ENCODE measurements at places on chromosomes 1 and 21.

- no peak for DNase-seq
Measured at GRCh38 chr21:31342348-31342747, 1.7 kb downstream of the TIAM1 start.

- DNase-seq, result no peak
Measured at GRCh38 chr1:240399381-240399780, 212.6 kb downstream of the GREM2 start.

DNA sequence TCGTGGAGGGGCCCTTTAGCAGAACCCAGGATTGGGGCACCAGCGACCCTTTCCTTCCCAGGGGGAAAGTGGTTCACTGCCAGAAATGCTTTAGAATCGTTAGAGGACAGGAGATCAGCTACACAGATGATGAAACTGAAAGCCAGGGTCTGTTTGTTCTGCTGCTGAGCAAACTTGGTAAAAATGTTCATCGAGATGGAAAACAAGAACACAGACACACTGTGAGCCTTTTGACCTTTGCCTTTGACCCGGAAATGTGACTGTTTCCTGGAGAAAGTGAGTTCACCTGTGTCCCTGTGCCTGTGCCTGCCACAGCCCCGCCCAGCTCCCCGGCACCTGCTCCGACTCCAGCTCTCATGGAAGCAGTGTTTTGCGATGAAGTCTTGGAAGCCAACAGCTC is 234.3 kb downstream of the CAMTA1 start:
- no peak for DNase-seq

GRCh38 chr1:202709276-202710041 is 795 bp downstream of the SYT2 start:
- peak; percentile 49 for DNase-seq

- DNase-seq, result no peak
Measured at GRCh38 chr1:12172042-12172851, 5.5 kb downstream of the TNFRSF1B start.

All from eye (tissue), 1 donor.